Stimulated activated CD4-positive, alpha-beta T cell treated with anti-CD3 and anti-CD28 coated beads, Interleukin-2, amount 100 ng/mL, for 24 hours (primary cell): ENCODE measurements at places on chromosomes 5 and 9.

DNA sequence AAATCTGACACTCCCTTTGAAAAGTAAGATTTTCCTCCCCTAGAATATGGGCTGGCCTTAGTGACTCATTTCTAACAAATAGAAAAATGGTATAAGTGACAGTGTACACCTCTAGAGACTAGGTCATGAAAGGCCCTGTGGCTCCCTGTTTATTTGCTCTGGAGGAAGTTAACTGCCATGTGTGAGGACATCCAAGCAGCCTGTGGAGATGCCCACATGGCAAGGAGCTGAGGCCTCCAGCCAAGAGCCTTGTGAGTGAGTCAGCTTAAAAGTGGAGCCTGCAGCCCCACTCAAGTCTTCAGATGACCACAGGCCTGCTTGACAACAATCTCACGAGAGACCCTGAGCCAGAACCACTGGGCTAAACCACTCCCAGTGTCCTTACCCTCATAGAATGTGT, 128.1 kb upstream of the LHFPL2 start:
- no peak for DNase-seq

DNA sequence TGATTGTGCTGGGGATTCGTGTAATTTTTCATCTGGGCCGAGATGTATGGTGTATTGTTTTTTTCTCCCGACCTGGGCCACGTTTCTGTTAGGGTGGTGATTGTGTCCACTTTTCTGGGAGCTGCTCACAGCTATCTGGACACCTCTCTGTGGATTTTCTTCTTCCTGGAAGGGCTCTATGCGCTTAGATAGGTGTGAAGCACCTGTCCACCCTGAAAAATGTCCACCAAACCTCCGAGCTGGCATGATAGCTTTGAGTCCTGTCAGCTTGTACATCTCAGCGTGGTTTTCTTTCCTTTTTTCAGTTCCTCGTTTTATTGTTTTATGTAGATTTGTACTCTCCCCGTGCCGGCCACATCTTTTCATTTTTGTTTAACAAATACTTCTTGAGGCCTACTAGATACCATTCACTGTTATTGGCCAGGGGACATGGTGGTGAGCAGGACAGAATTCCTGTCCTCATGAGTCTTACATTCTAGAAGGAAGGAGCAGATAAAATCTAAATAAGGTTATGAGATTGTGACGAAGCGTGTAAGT, 1.1 kb downstream of the UGCG start:
- DNase-seq = peak; percentile 21

DNA sequence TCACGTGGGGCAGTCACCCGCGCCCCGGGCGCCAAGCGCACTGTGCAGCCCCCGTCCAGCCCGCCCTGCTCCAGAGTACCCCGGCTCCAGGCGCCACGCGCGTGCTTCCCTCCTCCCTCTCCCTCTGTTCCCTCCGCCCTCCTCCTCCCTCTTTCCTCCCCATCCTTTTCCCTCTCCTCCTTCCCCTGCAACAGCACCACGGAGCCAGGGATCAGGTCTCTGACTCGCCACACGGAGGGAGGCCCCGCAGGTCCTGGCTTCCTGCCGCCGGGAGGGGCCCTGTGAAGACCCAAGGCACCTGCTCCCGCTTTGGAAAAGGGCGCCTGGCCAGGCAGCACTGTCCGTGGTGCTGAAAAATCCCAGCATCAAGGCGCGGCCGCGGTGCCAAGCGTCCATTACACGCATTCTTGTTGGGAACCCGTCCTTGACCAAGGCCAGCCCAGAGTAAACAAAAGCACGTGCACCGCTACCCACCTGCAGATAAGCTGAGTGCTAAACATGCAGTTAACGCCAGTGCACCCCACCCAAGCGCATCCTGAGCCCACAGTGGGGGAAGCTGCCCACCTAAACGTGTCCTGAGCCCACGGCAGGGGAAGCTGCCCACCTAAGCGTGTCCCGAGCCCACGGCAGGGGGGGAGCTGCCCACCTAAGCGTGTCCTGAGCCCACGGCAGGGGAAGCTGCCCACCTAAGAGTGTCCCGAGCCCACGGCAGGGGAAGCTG, 21.7 kb downstream of the SLC6A18 start:
- DNase-seq = no peak

DNA sequence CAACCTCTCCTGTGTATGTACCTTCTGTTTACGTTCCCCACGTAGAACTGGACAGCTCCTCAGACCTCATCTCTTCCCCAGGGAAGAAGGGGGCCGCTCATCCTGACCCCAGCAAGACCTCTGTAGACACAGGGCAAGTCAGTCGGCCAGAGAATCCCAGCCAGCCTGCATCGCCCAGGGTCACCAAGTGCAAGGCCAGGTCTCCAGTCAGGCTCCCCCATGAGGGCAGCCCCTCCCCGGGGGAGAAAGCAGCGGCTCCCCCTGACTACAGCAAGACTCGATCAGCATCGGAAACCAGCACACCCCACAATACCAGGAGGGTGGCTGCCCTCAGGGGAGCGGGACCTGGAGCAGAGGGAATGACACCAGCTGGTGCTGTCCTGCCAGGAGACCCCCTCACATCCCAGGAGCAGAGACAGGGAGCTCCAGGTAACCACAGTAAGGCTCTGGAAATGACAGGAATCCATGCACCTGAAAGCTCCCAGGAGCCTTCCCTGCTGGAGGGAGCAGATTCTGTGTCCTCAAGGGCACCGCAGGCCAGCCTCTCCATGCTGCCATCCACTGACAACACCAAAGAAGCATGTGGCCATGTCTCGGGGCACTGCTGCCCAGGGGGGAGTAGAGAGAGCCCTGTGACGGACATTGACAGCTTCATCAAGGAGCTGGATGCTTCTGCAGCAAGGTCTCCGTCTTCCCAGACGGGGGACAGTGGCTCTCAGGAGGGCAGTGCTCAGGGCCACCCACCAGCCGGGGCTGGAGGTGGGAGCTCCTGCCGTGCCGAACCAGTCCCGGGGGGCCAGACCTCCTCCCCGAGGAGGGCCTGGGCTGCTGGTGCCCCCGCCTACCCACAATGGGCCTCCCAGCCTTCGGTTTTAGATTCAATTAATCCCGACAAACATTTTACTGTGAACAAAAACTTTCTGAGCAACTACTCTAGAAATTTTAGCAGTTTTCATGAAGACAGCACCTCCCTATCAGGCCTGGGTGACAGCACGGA, 86.7 kb downstream of the GOLPH3 start:
- no peak for DNase-seq

GRCh38 chr5:166980666-166981065, 1310.8 kb upstream of the WWC1 start:
- DNase-seq = no peak

- DNase-seq = no peak
Measured at GRCh38 chr9:117739624-117740347, 35.6 kb downstream of the TLR4 start.

- DNase-seq = no peak
Measured at GRCh38 chr5:180723936-180724335, 15.9 kb downstream of the OR2Y1 start.

DNA sequence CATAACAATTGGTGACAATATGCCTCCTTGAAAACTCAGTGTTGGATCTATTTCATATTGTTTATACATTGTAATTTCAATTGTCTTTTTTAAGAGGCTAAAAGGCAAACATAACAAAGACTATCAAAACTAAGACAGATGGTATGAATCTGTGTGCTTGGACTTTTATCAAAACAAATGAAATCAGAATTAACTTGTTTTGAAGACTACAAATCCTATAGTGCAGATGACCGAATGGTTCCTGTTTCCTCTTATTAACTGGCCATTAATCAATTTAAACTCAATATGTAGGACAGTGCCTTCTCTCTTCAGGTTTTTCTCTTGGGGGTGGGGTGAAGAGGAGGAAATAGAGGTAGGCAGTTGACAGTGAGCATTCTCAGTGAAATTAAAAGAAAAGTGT, 366.9 kb upstream of the GRAMD2B start:
- DNase-seq = no peak

DNA sequence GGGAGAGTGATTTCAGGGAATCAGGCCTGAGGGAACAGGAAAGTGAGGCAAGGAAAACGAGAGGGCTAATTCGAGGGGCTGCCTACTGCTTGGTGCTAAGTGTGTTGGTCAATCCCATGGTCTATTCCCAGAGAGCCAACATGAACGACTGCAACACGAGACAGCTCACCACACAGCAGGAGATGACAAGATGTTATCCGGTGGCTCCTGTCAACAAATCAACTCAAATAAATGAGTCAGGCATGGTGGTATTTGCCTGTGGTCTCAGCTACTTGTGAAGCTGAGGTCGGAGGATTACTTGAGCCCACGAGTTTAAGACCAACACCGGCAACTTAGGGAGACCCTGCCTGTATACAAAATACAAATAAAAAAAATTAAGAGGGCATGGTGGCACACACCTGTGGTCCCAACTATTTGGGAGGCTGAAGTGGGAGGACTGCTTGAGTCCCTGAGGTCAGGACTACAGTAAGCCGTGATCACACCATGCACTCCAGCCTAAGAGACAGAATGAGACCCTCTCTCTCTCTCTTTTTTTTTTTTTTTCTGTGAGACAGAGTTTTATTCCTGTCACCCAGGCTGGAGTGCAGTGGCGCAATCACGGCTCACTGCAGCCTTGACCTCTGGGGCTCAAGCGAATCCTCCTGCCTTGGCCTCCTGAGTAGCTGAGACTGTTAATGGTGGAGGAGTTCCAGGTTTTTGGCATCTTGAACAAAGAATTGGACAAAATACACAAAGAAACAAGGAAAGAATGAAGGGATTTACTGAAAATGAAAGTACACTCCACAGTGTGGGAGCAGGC, 9.0 kb upstream of the FAF2 start:
- DNase-seq = no peak

DNA sequence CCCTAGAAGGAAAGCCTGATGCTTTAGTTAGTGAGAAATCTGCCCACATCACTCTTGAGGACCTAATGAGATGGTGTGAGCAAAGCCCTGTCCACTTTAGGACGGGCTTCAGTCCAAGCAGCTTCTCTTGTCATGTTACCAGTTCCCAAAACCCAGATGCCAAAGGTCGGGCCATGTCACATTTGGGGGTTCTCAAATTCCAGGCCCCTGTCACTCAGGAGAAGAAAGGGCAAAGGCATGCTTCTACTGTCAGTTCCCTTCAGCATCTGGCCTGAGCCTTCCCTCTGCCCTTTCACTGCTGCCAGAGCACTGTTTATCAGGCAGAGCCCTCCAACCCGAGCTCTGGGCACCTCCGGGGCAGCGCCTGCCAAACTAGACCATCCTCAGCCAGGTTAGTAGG, 556.0 kb downstream of the BNC2 start:
- DNase-seq = no peak

GRCh38 chr9:129412814-129413536, 207.9 kb downstream of the C9orf50 start:
- DNase-seq = peak; percentile 51

DNA sequence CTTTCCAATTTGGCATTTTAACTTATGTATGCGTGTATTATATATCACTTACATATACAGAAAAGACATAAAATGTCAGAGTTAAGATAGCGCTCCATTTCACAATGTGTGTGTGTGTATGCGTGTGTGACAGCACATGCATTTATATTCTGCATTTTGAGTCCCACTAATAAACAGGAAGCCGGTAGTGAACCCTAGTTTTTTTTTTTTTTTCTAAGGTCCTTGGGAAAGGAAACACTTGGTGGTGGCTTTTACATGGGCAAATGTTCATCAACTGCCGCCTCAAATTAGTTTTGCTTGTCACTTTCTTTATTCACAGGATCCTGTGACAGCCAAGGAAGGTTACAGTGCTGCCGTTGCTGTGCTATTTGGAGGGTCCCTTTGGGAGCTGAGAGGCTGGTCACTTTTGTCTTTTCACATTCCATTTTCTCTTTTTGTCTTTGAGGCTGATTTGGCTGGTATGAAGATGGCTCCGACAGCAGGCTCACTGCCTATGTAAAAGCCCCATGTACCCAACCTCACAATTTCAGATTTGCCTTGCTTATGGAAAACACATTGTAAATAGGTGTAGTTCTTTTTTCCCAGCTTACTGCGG, 298.9 kb downstream of the CSNK1G3 start:
- no peak for DNase-seq

DNA sequence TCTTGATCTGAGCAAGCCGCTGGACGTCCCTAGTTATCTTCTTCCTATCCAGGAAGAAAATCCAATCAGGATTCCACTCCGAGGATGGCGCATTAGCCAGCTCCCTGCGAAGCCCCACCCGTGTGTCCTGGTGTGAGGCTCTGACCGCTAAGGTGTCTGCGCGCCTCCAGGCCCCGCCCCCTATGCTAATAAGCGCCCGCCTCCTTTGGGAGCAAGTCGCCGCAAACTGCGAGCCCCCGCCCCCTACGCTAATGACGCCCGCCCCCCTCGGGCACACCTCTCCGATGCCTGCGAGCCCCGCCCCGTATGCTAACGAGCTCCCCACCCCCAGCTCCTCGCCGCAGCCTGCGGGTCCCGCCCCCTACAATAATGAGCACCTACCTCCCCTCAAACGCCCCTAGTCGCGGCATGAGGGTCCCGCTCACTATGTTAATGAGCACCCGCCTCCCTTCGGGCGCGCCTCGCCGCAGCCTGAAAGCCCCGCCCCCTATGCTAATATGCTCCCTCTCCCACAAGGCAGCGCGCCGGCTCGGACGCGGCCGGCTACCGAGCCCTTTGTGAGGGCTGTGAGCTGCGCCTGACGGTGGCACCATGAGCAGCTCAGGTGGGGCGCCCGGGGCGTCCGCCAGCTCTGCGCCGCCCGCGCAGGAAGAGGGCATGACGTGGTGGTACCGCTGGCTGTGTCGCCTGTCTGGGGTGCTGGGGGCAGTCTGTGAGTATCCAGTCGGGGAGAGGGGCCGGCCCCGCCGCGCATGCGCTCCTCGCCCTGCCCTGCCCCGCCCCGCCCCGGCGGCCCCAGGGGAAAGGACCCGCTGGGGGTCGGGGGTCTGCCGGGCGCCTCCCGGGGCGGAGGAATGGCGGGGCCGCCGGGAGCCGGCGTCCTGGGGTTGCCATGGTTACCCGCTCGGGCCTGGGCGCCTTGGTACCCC, at the start of gene CACFD1:
Gene CACFD1, plus strand, starts transcription at position 503 of the 929 bp plus-strand sequence. Its CDS starts 89 bp downstream, at position 592.
- DNase-seq = peak; percentile 95

DNA sequence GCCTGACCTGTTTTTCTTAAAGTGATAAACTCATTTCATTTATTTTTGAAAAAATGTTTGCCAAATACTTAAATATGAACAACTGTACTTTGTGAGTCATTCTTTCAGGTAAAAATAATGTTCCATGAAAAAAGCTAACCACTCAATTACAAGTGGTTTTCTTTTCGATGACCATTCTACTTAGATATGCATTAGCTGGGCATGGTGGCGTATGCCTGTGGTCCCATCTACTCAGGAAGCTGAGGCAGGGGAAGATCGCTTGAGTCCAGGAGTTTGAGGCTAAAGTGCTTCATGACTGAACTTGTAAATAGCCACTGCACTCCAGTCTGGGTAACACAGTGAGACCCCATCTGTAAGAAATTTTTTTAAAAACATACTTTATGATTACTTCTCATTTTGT, 4.0 kb upstream of the WDR70 start:
- no peak for DNase-seq

- peak; percentile 34 for DNase-seq
Measured at GRCh38 chr9:75238311-75238976, 150.1 kb downstream of the OSTF1 start.

DNA sequence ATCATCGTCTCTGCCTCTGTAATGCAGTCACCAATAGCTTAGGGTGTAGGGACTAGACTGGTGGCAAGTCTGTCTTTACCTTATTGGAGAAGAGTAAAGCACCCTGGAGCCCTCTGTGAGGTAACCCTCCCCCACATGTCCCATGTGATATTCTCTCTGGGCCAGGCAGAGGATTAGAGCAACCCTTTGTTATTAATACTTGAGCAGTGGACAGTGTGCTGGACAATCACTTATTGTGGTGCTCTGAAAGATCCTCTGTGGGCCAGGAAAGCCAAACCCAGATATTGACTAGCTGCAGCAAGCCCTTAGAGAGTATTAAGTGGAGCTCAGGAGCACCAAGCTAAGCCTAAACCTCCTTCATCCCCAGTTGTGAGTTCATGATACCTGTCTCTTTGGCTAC, 139.7 kb upstream of the RUSC2 start:
- no peak for DNase-seq

GRCh38 chr5:77957931-77958521, 181.9 kb upstream of the TBCA start:
- no peak for DNase-seq
